ENCODE measurements at places on chromosomes 6 and 20.

GRCh38 chr6:14711056-14711703, 534.7 kb upstream of the JARID2 start:
- peak; percentile 86 for DNase-seq

GRCh38 chr20:6269168-6269873, 146.5 kb upstream of the FERMT1 start:
- no peak for DNase-seq

DNA sequence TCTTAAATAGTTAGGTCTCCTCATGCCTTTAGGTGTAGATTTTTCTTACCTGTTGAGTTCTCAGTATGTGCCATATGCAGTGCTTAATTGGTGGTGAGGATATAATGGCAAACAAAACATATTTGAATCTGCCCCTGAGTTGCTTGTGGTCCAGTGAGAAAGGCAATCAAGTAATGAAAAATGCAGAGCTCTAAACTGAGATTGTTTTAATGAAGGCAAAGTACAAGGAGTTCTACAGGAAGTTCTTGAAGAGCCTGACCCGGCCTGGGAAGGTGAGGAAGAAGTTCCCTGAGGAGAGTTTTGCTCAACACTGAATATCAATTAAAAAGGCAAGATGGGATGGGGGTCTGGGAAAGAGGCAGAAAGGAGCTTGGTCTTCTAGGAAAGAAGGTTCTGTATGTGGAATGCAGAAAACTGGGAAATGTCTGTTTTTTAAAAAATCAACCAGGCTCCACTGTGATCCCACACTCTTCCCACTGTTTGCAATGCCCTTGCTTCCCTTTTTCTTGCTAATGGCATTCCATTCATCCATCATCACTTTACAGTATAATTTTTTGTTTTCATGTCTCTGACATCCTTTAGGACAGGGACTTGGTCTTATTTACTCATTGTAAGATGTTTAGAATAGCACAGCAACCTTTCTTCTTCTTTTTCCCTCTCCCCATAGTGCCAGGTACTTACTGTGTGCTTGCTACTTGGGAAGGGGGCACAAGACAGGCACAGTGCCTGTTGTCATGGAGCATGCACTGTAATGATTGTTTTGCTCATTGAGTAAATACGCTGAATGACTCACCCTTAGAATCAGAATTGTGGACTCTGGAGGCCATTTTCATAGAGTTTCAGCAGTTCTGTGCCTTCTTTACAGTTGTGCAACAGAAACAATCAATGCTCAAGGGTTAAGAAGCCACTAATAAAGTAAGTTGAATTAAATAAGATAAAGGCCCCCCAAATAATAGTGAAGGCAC, 64.3 kb downstream of the ANKS1A start:
- DNase-seq: no peak

GRCh38 chr6:48619771-48620170, 508.8 kb upstream of the PTCHD4 start:
- no peak for DNase-seq

DNA sequence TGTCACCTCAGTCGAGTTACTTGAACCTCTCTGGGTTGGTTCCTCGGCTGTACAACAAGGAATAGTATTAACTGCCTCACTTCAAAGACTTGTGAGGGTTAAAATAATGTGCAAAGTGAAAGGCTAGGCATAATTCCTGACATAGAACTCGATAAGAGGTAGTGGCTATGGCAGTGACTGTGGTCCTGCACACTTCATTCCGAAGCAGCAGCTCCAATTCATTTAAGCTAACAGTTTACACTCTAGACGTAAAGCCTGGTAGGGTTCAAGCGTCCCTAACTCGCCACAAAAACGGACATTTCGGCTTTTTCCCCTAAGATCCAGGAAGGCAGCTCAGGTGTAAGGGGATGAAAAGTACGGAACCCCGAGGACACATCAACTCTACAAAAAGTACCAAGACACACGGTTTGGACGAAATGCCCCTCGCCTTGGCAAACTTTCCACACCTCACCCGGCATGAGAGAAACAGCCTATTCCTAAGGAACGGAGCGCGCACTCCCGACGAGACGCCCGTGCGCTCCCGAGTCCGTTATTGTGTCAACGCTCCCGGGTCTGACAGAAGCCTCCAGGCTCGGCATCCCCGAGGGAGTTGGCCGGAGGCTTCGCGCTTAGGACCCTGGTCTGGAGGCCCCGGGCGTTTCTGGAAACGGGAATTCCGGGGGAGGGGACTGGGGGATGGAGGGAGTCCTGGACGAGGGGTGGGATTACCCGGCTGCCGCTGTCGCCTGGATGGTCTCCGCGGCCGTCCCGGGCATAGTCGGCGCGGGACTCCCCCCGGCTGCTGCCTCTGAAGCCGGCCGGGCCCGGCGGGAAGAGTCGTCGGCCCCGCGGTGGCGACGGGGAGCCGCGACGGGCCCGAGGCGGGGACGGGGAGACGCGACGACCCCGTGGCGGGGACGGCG, 937 bp downstream of the ZNF318 start:
- DNase-seq: no peak

DNA sequence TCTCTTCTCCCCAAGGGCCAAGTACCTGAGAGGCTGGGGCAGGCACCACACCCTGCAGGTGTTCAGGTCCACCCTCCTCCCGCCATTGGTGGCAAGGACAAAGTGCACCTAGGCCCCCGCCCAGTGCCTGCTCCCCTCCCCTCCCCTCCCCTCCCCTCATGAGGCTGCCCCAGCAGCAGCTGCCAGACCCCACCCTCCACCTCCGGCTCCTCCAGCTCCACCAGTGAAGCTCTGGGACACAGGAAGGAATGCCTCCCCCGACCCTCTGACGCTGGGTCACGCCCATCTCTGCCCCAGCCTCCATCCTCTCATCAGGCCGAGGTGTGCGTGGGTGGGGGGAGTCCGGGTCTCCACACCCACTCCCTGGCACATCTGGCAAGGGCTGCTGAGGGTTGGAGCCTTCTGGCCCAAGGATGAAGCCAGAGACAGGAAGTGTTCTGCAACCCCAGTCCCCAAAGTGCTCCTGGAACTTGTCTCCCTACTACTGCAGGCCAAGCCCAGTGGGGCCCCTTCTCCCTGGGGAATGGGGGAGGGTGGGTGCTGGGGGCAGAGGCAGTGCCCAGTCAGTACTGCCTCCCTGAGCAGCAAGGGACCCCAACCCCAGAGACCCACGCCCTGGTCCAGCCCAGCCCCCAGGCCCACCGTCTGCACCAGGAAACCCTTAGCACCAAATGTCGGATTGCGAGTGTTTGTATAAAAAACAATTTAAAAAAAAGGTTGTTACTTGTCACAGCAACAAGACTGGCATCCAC, 1.6 kb upstream of the UCKL1 start:
- DNase-seq: peak; percentile 46

DNA sequence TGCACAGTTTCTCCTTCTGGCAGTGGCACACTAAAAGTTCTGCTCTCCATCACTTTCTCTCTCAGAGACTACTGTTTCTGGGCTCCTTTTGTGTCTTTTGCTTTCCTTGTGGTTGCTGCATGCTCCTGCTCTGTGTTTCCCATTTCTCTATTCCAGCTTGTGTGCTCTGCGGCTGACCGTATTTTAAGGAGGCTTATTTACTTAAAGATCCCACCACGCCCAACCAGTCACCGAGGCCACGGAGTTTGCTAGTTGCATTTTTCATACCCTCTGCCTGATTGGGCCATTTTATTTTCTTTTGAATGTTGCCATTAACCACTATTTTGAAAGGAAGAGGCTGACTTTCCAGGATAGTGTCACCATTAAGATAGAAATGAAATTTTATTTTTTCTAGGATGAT, 626.4 kb upstream of the MMS22L start:
- no peak for DNase-seq

DNA sequence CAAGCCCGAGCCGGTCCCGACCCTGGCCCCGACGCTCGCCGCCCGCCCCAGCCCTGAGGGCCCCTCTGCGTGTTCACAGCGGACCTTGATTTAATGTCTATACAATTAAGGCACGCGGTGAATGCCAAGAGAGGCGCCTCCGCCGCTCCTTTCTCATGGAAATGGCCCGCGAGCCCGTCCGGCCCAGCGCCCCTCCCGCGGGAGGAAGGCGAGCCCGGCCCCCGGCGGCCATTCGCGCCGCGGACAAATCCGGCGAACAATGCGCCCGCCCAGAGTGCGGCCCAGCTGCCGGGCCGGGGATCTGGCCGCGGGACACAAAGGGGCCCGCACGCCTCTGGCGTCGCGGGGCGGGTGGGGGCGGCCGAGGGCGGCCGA, 37.5 kb downstream of the YTHDF1 start:
- no peak for DNase-seq

DNA sequence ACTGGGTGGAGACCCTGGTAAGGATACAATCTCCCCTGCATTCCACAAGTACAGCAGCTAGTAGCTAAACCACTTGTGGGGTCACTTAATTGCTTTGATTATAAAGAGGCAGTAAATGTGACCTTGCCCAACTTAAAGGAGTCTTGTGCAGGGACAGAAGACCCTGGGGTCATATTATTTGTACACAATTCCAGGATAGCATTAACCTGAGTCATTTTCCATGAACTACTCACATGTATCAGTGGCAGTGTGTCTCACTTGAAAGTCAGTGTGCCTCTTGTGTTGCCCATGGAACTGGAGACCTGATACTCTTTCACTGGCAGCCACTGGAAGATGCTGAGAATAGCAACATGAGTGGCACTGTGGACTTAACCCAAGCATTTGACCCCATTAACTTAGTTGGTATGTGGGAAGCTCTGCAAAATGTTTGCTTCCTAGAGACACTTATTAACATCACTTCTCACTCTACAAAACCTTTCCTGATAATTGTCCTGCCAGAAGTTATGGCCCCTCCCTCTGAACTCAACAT, 28.9 kb downstream of the CLIC5 start:
- no peak for DNase-seq

Measured in stimulated activated CD4-positive, alpha-beta T cell treated with anti-CD3 and anti-CD28 coated beads, Interleukin-1b, Interleukin-23, amount 100 ng/mL, for 48 hours (primary cell).